Colonic mucosa (tissue), 4 donors: ENCODE measurements at places on chromosomes 12 and 14. TPM values are rescaled to one million over a fixed set of nuclear protein-coding genes. Genes with fewer than 3 reads are reported as not detected.

Gene SELPLG
- total RNA-seq = 2.5 TPM

Gene AKT1
- 117 TPM for total RNA-seq

DNA sequence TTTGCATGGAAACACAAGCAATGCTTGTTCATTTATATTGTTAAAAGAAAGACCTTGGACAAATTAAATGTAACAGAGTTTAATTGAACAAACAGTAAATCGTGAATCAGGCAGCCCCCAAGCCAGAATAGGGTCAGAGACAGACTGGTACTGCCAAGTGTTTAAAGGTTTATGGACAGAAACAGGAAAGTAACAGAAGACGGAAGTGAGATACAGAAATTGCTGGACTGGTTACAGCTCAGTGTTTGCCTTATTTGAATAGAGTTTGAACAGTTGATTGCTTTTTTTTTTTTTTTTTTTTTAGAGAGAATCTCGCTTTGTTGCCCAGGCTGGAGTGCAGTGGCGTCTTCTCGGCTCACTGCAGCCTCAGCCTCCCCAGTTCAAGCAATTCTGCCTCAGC lies 50.3 kb downstream of the DAO start:
- no peaks in the 10 kb centered on the region for H3K27me3 ChIP-seq
- H3K27ac ChIP-seq = peak overlapping the region; percentile 70
- no peak overlapping the region for H3K4me3 ChIP-seq

DNA sequence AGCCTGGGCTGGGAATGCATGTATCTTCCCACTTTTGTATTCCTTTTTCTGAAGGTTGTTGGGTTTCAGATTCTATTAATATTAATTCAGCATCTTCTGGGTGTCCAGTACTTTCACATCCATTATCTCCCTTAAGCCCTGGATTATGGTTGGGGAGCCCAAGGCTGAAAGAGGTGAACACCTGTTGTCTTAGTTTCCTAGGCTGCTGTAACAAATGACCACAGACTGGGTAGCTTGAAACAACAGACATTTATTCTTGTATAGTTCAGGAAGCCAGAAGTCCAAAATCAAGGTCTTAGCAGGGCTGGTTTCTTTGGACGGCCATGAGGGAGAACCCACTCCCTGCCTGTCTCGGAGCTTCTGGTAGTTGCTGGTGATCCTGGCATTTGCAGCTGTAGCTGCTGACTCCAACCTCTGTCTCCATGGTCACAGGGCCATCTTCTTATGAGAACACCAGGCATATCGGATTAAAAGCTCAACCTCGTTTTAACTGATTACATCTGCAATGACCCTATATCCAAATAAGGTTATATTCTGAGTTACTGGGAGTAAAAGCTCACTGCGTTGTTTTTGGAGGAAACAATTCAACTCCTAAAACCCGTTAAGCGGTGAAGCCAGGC lies 68.2 kb upstream of the CLMN start:
- no peak overlapping the region for H3K27ac ChIP-seq
- no peak overlapping the region for H3K4me3 ChIP-seq
- DNase-seq = no peak
- no peaks in the 10 kb centered on the region for H3K36me3 ChIP-seq

- H3K4me3 ChIP-seq = no peak overlapping the region
- H3K27ac ChIP-seq = no peak overlapping the region
- no peaks in the 10 kb centered on the region for H3K36me3 ChIP-seq
- no peak for DNase-seq
These were observed 272.6 kb downstream of the FOXG1 start for GRCh38 chr14:29039171-29039570.

GRCh38 chr12:68400226-68400829 lies 68.2 kb upstream of the MDM1 start:
- no peak for DNase-seq
- no peaks in the 10 kb centered on the region for H3K36me3 ChIP-seq
- peaks cover 3% of the 10 kb centered on the region for H3K4me1 ChIP-seq
- no peak overlapping the region for H3K4me3 ChIP-seq
- H3K27me3 ChIP-seq = no peaks in the 10 kb centered on the region

DNA sequence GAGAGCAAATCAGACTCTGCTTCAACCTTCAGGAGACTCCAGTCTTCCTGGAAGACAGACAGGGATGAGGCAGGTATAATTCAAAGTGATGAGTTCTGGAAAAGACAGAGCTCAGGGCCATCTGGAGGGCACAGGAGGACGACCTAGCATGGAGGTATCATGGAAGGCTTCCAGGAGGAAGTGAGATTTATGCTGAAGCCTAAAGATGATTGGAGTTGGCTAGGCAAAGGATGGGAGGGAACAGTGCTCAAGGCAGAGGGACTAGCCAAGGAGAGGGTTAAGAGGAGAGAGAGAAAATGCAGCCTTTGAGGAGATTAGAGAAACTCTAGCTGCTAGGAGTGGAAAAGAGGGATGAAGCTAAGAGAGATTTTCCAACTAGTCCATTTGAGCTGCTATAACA lies 438.5 kb downstream of the MED13L start:
- no peak overlapping the region for H3K27ac ChIP-seq
- no peaks in the 10 kb centered on the region for H3K27me3 ChIP-seq
- no peaks in the 10 kb centered on the region for H3K36me3 ChIP-seq
- DNase-seq = no peak
- H3K4me3 ChIP-seq = no peak overlapping the region

DNA sequence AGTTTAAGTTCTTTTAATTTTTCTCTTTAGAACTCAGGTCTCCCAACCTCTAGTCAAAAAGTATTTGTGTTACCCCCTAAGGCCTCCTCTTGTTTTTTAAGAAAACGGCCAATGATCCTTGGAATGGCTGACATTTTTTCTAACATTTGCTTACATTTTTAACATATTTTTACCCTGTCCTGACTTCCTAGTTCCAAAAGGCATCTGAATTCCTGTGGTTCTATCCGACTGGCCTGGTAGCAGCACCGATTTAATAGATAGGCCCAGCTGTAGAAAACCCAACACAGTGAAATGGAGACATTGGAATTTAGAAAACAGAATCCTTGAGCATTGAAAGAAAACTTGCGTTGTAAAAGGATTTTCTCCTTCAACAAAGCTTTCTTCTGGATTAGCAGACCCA lies 134.7 kb upstream of the GSC start:
- H3K4me3 ChIP-seq = no peak overlapping the region
- H3K4me1 ChIP-seq = no peaks in the 10 kb centered on the region
- DNase-seq = no peak
- H3K27me3 ChIP-seq = no peaks in the 10 kb centered on the region
- no peak overlapping the region for H3K27ac ChIP-seq
